ENCODE measurements at places on chromosomes 1 and 21.

DNA sequence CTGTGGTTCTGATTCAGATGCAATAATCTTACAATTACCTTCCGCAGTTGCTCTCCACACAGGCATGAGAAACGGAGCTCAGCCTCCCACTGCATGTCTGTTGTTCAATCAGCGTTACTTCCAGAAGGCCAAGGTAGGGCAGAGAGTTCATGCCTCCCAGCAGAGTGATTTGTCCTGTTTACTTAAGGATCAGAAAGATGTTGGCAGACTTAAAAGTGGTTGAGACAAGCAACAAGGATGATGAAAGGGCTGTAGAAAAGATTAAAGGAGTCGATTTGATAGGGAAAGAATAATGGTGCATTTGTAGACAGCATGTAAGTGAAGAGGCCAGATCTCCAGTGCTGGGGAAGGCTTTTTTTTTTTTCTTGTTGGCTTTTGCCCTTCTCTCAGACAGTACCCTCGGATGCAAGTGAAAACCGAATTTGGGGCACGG is 26.6 kb downstream of the ARMH1 start:
- DNase-seq = no peak

DNA sequence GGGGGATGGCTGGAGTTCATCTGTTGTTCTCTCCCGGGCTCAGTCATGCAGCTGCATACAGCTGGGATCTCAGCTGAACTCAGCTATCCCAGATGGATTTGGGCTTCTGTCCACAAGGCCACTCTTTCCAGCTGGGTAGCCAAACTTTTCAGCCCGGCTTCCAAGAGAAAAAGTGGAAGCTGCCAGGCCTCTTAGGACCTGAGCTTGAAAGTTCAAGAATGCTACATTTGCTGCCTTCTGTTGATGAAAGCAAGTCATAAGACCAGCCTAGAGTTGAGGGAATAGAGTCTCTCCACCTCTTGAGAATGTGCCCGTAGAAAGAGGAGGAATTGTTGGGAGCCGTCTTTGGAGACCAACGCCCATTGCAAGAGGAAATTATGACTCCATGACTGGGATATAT is 95.3 kb downstream of the C1orf21 start:
- DNase-seq = no peak

GRCh38 chr1:70504176-70504820 is 93.2 kb downstream of the CTH start:
- DNase-seq = no peak

GRCh38 chr1:24369199-24369598 is 44.4 kb downstream of the STPG1 start:
- no peak for DNase-seq

DNA sequence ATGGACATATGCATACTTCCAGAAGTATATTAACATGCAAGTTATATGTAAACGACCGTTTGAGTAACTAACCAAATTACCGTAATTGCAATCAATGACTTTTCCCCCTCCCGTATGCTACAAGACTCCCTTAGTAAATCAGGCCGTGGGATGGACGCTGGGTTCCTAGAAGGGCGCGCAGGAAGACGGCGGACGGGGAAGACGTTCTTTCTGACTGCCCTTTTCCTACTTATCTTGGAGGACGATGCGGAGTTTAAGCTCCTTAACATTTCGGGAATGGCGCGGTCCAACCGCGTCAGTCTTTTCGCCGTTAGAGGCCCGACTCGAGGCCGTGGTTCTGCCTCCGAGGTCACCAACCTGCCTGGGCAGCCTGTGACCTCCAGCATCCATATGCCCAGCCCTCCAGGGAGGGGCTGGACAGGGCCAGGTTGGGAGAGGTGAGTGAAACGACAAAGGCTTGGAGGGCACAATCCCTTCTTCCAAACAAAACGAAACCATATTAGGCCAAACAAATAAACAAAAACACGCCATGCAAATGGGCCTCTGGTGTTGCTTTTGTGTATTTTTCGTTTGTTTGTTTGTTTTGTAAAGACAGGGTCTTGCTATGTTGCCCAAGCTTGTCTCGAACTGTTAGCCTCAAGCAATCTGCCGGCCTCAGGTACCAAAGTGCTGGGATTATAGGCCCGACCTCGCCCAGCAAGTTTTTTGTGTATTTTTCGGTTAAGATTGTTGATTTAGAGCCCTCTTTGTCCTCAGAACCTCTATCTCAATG is 873 bp upstream of the PI4KB start:
- DNase-seq = no peak

GRCh38 chr1:9413877-9414213 is 121.2 kb downstream of the SPSB1 start:
- DNase-seq = no peak

- no peak for DNase-seq
Measured at GRCh38 chr1:7538849-7539768, 232.0 kb upstream of the VAMP3 start.

DNA sequence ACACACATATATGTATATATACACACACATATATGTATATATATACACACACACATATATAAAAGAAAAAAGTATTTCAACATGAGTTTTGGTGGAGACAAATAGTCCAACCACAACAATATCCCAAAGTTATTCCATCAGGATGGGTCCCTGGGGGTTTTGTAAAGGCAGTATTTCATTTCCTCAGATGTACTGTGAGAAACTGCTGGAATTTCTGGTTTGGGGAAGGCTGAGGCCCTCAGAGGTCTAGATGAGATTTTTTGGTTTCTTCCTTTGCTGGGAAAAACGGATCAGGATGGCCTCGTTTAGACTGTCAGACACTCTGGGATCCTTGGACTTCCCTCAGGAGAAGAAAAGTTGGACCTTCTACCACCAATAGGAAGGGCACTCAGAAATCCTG is 36.5 kb upstream of the TENT5B start:
- DNase-seq = no peak

- no peak for DNase-seq
Measured at GRCh38 chr1:184189361-184189760, 137.8 kb downstream of the TSEN15 start.

Data from kidney epithelial cell (primary cell).